ENCODE measurements at places on chromosomes 4 and X.

DNA sequence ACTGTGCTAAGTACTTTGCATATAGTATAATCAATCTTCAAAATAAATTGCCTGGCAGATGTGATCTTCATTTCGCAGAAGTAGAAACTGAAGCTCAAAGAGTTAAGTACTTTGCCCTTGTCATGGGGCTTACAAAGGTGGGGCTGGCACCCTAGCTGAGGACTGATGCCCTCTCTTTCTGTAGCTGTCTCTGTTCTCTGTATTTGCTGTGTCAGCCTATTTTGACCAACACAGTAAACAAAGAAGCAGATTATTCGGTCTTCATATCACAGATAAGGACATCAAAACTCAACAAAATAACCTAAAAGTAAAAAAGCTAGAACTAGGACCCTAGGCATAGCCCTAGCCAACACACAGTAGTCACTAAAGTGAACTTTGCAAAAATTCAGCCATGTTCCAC lies 570.5 kb upstream of the TENM3 start:
- no peak for DNase-seq

GRCh38 chrX:135985973-135986310 lies 707 bp downstream of the SLC9A6 start:
- DNase-seq = no peak

DNA sequence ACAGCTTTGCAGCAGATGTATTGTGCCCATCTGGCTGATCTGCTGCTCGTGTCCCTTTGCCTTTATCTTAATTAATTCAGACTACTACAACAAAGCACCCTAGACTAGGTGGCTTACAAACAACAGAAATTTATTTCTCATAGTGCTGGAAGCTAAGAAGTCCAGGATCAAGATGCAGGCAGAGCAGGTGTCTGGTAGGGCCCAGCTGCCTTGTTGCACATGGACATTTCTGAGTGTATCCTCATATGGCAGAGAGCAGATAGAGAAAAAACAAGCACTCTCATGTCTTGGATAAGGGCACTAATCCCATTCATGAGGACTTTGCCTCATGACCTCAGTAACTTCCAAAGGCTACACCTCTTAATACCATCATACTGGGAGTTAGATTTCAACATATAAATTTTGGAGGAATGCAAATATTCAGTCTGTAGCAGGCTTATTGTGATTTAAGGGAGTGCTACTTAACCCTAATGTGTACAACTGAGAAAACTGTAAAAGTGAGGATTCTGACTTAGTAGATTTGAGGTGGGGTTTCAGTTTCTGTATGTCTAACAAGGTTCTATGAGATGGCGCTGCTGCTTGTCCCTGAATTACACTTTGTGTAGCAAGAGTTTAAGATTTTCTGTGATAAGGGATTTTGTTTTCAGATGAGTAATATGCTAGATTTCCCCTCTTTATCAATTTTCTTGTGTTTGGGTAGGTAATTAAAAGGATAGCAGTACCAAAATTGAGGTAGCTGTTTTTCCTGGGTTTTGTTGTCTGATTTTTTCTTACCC lies 473.2 kb upstream of the TECRL start:
- DNase-seq = no peak

DNA sequence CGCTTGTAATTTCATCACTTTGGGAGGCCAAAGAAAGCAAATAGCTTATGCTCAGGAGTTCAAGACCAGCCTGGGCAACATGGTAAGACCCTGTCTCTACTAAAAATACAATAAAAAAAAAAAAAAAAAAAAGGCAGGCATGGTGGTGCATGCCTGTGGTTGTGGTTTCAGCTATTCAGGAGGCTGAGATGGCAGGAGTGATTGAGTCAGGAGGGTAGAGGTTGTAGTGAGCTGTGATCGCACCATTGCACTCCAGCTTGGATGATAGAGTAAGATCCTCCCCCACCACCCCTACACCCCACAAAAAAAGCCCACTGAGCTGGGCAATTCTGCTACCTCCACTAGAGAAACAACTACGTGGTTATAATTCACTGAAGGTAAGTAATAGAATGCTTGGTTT lies 118.8 kb upstream of the PCDH18 start:
- no peak for DNase-seq

DNA sequence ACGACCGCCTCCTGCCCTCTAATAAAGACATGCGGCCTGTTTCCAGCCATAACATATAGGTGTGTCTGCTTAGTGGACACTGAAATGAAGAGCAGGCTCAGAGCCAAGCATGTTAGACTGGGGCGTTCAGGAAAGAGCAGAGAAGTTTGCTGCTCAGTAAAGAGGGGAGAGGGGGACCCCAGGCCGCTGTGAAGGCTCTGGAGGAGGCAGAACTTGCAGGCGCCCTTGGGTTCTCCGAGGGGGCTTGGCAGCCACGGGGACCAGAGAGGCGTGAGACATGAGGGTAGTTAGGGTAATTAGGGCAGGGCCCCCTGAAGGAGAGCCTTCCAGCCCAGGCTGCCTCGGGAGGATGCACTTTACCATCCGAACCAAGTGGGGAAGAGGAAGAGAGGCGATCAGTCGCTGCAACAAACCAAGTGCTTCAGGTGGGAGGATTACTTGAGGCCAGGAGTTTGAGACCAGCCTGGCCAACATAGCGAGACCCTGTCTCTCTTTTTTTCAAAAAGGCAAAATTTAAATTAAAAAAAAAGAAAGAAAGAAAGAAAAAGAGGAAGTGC lies 46.6 kb upstream of the CDKN2AIP start:
- no peak for DNase-seq

GRCh38 chrX:107675823-107676555 lies 47.7 kb downstream of the PRPS1 start:
- DNase-seq = no peak

DNA sequence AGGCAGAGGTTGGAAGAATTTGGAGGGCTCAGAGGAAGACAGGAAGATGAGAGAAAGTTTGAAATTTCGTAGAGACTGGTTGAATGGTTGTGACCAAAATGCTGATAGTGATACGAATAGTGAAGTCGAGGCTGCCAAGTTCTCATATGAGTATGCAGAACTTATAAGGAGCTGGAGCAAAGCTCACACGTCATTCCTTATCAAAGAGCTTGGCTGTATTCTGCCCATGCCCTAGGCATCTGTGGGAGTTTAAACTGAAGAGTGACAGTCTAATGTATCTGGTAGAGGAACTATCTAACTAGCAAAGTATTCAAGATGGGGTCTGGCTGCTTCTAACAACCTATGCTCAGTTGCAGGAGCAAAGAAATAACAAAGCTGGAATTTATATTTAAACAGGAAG lies 102.1 kb downstream of the PCDH18 start:
- DNase-seq = no peak

- DNase-seq = no peak
Observed at GRCh38 chr4:80125252-80126177, 52.5 kb upstream of the ANTXR2 start.

GRCh38 chrX:2484721-2485648 lies 15.8 kb downstream of the DHRSX start:
- no peak for DNase-seq

DNA sequence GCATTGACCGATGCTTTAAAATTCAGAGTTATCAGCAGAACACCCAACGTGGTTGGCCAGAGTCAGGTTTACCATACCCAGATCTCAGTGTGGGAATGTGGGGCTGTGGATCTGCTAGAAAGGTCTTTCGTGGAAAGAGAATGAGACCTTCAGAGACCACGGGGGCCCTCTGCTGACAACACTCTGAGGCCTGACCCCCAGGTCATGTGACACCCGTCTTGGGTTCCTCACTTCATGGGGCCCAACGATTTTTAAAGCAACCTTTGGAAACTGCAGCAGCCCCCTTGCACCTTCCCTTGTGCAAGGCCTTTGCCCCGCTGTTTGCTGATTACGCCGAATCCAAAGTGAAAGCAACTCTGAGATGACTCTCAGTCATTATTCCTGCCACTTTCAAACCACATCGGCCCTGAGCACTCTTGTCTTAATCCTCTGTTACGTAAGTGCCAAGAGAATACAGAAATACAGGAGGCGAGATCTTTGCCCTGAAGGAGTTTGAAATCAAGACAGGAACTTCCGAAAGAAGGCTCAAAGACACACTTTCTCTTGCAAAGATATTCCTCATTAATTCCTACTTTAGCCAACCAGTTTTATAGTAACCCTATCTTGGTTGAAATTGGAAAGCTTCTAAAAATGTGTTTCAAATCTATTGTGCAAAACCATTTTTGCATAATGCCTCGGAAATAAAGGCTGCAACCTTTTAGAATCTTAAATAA lies 88.3 kb downstream of the EVC2 start:
- no peak for DNase-seq

- DNase-seq = no peak
Observed at GRCh38 chr4:165345666-165346417, 18.4 kb downstream of the MSMO1 start.

- no peak for DNase-seq
Observed at GRCh38 chr4:52659722-52660261, 691 bp upstream of the USP46 start.

DNA sequence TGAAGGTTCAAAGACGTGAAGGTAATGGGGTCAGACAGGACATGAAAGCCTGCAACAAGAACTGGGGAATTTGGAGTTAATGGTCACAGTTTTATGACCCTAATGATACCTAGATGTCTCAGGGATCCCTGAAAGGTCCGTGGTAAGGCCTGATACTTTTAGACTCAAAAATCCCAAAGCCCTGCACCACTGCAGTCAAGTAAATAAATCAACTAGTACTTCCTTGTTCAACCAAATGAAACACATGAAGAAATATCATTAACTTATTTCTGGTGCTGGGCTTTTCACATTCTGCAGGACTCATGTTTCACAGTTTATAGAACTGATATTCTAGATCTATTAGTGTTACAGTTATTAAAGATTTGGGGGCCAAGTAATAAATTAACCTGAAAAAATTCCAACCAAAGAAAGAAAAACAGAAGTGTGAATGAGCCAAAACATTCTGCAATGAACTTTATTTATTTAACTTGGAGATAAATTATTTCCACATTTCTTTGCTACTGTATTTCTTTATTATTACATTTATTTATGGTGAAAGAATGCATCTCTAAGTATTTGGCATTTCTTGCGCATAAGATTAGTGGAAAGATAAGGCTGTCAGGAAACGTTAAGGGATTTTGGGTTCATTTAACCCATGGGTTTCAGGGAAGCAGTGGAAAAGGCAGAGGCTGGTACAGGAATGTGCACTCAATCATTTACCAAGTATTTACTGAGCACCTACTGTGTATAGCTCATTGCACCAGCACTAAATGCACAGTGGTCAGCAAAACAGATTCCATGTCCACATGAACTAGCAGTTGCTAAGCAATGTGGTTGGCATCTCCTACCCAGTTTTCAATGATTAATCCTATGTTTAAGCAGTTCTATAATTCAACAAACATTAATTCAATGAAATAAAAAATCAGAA lies 8.7 kb downstream of the WDFY3 start:
- no peak for DNase-seq
